ENCODE measurements at places on chromosomes 2 and 18.

DNA sequence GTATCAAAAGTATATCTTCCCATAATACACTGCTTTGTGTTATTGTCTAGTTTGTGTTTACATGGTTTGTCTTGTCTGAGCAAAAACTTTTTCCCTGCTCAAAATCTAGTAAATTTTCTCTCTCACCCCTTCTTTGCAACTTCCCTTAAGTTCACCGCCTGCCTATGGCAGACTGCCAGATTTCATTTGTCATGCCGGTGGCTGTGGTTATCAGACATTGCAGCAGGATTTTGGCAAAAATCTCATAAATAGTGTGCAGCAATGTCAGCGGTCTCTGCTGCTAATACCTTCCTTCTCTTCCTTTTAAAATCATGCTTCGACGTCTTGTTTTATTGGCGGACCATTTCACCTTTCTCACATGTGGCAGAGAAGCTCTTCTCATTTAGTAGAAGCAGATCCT lies 45.6 kb upstream of the TMEM178A start:
- no peak for DNase-seq

- no peak for DNase-seq
Measured at GRCh38 chr2:27155069-27155520, 6.3 kb downstream of the TCF23 start.

- no peak for DNase-seq
Measured at GRCh38 chr2:187477051-187477450, 29.0 kb upstream of the CALCRL start.

DNA sequence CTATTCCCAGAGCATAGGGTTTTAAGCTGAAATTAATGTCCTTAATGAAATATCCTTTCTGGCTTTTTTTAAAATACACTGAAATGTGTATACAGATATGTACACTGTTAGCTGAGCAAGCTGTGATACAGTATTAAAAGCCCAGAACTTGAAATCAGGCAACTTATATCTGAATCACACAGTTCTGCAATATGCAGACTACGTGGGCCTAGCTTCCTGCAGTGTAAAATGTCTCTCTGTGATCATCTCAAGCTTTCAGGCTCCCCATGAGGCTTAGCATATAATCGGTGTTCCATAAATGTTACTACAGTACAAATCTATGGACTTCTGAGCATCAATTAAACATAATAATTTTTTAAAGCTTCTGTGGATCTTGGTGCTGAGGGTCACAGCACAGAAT lies 8.2 kb downstream of the FBXO15 start:
- DNase-seq = no peak

GRCh38 chr2:1222056-1222455 lies 191.2 kb upstream of the TPO start:
- DNase-seq = no peak

GRCh38 chr2:7984693-7985353 lies 697.0 kb upstream of the ID2 start:
- no peak for DNase-seq
